Cerebellum (tissue), 4 donors: ENCODE measurements at places on chromosomes 2 and 18. TPM values are rescaled to one million over a fixed set of nuclear protein-coding genes. Genes with fewer than 3 reads are reported as not detected.
A peak's percentile ranks its signal among the peaks of the same experiment; 100 is the strongest.

MFF gene
- 101 TPM for total RNA-seq

NRP2 gene
- 46.0 TPM for total RNA-seq

TPO gene
- total RNA-seq, result 0.27 TPM

HMSD gene
- total RNA-seq, result not detected

CNDP1 gene
- total RNA-seq, result 0.36 TPM

CD8B2 gene
- not detected for total RNA-seq

FSHR gene
- not detected for total RNA-seq

SLC35F5 gene
- 139 TPM for total RNA-seq

GRCh38 chr18:4960578-4960977 is 236.5 kb downstream of the AKAIN1 start:
- no peak for DNase-seq

DNA sequence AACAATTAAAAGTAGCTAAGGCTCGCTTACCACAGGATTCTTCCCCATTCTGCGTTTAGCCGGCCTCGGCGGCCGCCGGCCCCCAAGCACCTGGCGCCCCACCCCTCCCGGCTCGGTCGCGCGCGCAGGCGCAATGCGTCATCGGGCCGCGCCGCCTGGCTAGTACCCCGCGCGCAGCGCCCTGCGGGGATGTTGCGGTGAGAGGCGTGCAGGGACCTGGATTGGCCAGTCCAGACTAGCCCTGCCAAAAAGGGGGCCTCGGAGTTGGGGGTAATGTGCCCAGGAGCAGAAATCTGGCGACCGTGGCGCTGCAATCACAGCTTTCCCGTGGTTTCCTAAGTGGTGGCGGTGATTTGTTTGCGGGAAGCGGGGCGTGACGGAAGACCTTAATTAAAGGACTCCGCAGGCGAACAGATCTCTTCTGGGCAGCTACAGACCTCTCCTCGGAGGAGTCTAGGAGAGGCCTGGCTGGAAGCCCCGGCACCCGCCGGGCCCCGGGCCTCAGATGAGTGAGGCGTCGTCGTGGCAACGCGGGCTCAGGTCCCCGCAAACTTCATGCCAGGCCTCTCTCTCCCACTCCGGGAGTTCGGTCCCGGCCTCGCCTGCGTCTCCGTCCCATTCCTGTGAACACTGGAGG is 606 bp downstream of the TMEM237 start:
- peak; percentile 88 for DNase-seq

GRCh38 chr2:79585701-79586433 is 73.0 kb downstream of the CTNNA2 start:
- no peak for DNase-seq

DNA sequence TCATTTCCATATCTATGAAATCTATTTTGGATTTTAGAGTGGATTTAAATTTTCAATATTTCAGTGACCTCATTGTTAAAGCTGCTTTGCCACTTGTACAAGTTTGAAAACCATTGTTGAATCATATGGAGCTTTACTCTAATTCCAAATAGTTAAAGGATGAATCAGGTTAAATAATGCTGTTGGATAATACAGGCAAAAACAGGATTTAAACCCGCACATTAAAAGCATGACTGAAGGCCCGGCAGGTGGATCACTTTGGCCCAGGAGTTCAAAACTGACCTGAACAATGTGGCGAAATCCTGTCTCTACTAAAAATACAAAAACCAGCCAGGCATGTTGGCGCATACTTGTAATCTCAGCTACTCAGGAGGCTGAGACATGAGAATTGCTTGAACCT is 68.3 kb downstream of the RIF1 start:
- DNase-seq, result no peak

- DNase-seq, result no peak
These were observed 1589.5 kb upstream of the PIK3C3 start for GRCh38 chr18:40365526-40365925.

DNA sequence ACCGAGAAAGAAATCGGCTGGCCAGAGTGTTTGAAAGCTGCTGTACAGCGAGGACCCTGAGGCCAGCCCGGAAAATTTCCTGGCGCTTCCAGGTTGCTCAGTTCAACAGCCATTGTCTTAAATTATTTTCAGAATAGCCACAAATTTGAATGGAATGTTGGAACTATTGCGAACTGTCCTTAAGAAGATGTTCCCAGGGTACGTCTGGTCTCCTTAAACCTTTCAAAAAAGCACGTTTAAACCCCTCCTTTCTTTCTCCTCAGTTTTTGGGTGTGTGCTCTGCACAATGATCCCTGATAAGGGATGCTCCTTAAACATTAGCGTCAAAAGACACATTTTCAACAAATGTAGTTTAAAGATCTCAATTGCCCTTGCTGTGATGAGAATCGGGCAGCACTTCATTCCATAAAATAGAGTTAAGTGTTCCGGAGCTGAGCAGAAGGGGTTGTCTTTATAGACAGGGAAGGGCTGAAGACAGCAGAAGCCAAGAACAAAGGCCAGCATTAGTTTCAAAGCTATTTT is 14.5 kb upstream of the LPIN2 start:
- no peak for DNase-seq

GRCh38 chr2:138276339-138276738 is 225.2 kb upstream of the SPOPL start:
- no peak for DNase-seq

DNA sequence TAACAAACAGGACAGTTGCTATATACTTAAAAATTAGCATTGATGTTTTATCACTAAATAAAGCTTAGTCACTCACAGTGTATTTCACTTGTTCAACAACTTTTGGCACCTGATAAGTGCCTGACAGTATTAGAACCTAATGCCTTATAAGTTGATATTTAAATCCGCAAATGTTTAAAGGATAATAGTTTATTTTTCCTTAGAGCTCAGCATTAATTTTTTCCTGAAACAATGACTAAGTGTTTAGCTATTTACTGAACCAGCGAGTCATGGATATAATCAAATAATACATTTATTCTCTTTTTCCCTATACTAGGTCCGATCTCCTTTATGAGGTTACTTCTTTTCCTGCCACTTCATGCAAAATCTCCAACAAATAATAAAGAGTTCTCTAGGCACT is 146.0 kb upstream of the PGAP1 start:
- no peak for DNase-seq

DNA sequence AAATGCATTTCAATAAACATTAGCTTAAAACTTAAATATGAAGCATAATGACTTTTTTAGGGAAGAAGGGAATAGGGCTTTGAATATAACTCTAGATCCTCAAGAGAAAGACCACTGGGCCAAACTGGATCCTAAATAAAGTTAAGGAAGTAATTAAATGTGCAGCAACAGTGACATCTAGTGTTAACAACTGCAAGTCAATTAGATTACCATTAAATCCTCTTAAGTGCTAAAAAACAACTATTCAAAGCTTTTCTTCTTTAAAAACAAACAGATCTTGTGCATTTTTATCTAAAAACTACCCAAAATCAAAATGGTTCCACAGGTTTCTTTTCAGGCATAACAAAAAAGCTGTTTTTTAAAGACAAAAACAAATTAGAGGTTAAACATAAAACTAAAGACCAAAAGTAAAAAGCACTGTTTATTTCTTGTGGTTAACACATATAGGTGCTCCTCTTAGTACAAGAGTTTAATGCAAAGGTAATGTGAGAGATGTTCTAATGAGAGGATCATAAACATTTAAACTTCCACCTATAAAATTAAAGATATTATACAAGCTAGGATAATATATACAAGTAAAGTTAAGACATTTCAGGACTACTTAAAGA is 111.4 kb downstream of the THADA start:
- DNase-seq, result peak; percentile 28

DNA sequence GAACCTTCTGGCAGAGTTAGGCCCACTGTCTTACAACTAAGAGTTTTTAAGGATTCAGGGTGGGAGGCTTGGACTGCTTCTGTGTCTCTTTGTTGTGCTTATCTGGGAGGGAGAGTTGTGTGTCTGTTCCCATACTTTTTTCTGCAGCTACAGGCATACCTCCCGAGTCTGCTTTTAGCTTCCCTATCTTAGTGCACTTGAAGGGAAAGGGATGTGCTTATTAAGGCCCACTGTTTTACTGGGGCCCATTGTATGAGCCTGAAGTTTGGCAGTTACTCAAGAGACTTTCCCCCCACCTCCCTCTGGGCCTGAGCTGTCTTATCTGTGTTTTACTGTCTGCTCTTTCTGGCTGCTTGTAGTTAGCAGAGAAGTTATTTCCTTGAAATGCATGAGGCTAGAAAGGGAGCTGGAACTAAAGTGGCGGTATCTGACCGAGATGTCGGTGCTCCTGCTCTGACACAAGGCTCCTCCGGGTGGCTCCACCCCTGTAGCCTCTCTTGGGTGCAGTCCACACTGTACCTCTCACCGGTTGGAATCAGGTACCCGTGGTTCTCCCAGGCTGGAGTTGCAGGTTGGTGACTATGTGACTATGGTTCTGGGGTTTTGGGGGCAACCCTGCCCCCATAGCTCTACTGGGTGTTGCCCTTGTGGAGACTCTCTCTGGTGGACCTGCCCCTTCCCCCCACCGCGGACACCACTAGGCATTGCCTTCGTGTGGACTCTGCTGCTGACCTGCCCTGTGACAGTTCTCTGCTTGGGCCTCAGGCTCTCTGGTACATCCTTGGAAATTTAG is 12.9 kb downstream of the UBR3 start:
- no peak for DNase-seq

- DNase-seq, result no peak
These were observed 75.9 kb downstream of the ADCYAP1 start for GRCh38 chr18:980586-980985.

GRCh38 chr18:58069721-58070292 is 25.8 kb downstream of the NEDD4L start:
- DNase-seq, result no peak

- no peak for DNase-seq
These were observed 448.6 kb downstream of the BCL11A start for GRCh38 chr2:60104514-60105505.

DNA sequence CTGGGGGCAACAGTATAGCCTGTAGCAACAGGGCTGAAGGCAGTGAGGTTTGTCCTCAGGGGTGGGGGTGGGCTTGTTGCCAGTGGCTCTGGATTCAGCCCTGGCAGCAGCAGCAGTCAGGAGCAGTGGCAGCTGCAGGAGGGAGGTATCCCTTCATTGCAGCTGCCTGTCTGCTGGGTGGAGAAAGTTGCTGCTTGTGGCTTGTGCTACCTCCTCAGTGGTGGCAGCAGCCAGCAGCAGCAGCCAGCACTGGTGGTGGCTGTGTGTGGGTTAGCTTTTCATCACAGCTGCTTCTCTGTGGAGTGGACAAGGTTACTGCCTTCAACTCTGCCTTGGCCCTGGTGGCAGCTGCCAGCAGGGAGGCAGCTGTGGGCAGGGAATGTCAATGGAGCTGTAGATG is 94.9 kb downstream of the ARL6IP6 start:
- no peak for DNase-seq

- DNase-seq, result no peak
These were observed 20.0 kb upstream of the FBLN7 start for GRCh38 chr2:112118148-112118547.

DNA sequence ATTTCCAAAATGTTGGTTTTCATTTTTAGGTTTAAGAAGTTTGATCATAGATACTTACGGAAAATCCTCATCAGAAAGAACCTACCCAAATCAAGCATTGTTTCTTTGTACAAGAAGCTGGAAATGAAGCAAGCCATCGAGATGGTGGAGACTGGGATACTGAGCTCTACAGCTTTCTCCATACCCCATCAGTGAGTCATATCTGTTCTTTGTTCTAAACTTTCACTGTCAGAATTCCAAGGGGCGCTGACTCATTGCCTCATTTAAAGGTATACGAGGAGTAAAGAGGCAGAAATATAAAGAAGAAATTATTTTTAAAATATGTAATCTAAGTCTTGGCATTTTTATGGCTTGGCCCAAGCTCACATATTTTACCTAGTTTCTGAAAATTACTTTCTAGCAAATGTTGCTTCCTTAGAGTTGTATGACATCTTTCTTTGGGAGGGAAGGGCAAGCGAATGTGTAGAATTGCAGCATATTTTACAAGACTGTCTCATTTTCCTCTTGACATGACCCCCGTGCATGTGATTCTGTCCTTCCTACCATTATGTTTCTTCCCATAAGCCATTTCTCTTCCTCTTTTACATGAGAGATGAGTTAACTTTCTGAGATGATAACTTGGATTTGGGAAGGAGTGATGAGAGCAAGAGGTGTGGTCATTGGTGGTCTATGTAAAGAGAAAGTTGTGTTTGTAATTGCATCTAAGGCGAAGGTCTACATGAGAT is 41.2 kb downstream of the SLC9A4 start:
- DNase-seq, result no peak

GRCh38 chr18:9766740-9767139 is 58.6 kb downstream of the RAB31 start:
- no peak for DNase-seq

GRCh38 chr18:22790545-22791309 is 142.4 kb upstream of the RBBP8 start:
- no peak for DNase-seq

DNA sequence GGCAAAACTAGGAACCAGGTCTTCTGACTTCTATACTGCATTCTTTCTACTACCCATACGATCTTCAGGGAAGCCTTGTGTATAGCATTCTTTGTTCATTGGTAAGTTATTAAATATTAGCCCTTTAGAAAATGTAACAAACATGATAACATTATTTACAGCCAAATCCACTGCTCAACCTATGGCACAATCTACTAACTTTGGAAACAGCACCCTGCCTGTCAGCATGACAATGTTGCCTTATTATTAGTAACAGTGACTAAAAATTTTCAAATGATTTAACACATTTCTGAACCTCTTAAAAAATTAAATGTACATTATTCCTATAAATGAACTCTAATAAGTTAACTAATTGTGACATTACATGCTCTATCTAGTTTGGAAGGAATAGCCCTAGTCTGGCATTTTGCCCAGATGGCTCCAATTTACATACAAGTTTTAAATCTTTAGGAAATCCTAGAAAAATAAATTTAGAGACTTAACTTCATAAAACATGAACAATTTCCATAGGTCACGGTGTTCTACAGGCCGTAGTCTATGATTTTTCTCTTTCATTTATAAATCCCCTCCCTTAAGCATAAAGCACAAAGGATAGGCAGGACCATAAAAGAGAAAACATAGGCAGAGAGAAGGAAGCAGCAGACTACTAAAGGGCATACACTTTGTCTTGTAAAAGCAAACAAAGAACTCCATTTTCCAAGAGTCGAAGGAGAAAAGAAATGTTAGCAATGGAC is 33.7 kb downstream of the YES1 start:
- DNase-seq, result no peak
